ENCODE measurements at places on chromosomes 16 and 17.

DNA sequence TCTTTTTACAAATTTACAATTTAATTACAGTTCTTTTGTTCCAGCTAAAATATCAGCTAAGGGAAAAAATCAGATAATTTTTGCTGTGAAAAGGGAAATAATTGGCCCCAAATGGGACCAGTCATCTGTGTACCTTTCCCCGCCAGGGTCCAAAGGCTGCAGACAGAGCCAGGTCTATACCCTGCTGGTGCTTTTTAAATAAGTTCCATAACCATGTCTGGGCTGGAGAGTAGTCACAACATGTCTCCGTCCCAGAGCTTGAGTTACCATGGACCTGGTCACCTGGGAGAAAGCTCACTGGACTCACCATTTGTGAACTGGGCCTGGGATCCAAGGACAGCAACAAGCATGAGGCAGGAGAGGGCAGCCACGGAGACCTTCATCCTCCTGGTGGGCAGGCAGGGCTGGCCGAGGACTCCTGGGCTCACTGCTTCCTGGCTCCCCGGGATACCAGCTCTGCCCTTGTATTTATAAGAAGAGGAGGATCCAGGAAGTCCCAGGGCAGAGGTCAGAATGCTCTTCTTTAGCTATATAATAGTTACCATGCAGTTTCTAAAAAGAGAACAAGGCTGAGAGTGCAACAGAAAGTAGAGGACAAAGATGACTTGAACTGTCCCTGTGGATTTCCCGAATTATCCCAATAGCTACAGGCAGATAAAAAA, at the start of gene CCL15:
Gene CCL15 (minus strand): TSS at position 444 of the 662 bp plus-strand sequence. CDS start 61 bp downstream, at position 383.
- no peaks in the 10 kb centered on the region for H3K27me3 ChIP-seq
- peaks cover 8% of the 10 kb centered on the region for H3K4me1 ChIP-seq
- H3K4me3 ChIP-seq: no peak within 1 kb of the TSS
- H3K36me3 ChIP-seq: no peaks in the 10 kb centered on the region

GRCh38 chr17:37743875-37744632, 805 bp downstream of the HNF1B start:
- DNase-seq: peak; percentile 27
- H3K27me3 ChIP-seq: peaks cover 71% of the 10 kb centered on the region
- peak overlapping the region; percentile 45 for H3K4me3 ChIP-seq

GRCh38 chr16:30083216-30084055, 7.6 kb downstream of the PPP4C start:
- DNase-seq: no peak
- H3K36me3 ChIP-seq: peaks cover 41% of the 10 kb centered on the region
- H3K4me1 ChIP-seq: peaks cover 10% of the 10 kb centered on the region
- no peak overlapping the region for H3K4me3 ChIP-seq

GRCh38 chr16:66983033-66983432, 5.4 kb upstream of the CES4A start:
- H3K27me3 ChIP-seq: no peaks in the 10 kb centered on the region
- H3K4me1 ChIP-seq: peaks cover 59% of the 10 kb centered on the region
- DNase-seq: no peak

DNA sequence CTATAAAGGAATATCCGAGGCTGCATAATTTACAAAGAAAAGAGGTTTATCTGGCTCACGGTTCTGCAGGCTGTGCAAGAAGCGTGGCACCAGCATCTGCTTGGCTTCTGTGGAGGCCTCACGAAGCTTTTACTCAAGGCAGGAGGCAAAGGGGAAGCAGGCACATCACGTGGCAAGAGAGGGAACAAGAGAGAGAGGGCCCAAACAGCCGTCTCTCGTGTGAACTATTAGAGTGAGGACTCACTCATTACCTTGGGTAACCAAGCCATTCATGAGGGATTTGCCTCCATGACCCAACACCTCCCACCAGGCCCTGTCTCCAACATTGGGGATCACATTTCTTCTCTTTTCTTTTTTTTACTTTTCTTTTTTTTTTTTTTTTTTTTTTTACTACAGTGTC, 7.5 kb upstream of the ALKBH5 start:
- no peak for DNase-seq
- H3K27ac ChIP-seq: no peak overlapping the region
- no peaks in the 10 kb centered on the region for H3K36me3 ChIP-seq
- H3K27me3 ChIP-seq: no peaks in the 10 kb centered on the region
- no peak overlapping the region for H3K4me3 ChIP-seq
- H3K4me1 ChIP-seq: peaks cover 14% of the 10 kb centered on the region

Data from activated CD8-positive, alpha-beta T cell treated with anti-CD3 and anti-CD28 coated beads for 36 hours (primary cell).